ENCODE measurements at places on chromosomes 3 and 15.

DNA sequence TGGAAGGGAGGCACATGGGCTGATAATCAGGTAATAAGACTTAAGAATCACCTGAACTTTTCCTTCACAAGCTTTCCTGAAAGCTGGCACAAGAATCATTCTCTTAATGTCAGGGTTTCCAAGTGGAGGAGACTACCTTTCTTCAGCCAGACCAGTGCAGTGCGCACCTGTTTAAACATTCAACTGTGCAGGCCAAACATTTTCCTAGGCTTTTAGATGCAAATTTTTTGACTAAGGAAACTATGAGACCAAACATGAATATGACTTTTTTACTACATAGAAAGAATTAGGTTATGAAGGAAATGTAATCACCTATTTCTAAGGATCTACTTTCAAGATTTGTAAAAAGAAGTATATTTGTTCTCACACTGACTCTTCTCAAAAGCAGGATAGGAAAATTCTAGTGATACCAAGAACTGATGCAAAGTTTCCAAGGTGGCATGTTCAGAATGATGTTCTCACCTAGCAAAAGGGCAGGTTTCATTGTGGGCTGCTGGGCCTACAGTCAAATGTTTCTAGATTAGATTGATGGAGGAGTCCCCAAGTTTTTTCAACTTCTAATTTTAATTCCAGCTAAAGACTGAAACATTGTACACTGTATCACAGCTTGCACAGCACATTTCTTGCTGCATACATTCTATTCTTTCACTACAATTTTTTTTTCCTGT is 339.1 kb downstream of the TIGIT start:
- no peak for DNase-seq

GRCh38 chr3:65318231-65318630 is 630.4 kb upstream of the ADAMTS9 start:
- DNase-seq = no peak

DNA sequence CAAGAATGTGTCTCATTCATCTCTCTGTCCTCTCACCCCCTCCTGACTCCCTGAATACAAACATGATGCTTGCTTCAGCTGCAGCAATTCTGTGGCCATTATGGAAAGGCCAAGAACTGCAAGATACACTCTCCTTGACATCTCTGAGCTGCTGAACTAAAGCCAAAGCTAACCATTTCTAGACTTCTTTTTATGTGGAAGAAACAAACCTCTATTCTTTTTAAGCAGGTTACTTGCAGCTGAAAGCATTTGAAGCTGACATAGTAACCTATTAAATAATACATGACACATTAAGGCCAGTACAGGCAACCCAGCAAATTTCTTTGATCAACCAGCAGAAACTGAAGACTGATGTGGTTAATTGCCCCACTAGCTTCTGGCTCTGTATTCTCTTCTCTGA is 17.5 kb downstream of the FHIT start:
- DNase-seq = no peak

DNA sequence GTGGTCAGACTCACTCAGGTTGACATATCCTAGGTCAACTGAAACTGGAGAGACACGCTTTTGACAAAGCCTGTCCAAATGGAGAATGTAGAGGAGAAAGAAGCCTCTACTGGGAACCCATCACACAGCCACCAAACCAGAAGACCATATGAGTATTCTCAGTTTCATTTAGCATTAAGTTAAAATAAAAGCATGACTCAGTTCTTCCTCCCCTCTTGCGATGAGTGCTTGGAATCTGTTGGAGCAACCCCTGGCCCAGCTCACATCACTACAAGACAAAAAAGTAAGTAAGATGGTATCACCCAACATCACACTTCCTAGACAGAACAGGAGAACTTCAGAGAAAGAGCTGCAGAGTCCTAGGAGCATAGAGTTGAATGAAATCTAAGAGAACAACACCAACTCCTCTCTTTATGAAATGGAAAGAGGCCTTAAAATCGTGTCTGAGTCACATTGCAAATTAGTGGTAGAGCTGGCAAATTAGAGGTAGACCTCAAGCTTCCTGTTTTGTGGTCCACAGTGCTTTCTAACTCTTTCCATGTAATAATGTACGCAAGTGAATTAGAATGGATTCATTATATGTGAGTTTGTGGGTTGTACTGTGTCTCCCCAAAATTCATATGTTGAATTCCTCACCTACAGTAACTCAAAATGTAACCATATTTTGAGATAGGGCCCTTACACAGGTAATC is 51.2 kb downstream of the FGF12 start:
- no peak for DNase-seq

DNA sequence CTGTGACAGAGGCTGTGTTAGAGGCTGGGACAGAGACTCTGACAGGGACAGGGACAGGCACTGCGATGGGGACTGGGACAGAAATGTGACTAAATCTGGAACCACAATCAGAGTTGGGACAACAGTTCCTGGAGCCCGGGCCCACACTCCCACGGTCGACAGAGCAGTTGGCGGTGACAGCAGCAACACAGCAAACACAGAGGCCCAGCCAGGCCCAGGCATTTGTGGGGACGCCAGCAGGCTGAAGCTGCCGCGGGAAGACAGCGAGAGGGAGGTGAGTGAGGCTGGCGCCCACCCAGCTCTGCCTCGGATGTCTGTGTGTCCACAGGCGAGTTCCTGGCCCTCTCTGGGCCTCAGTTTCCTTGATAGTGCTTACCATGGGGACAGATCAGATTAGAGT is 9.3 kb upstream of the HCN4 start:
- no peak for DNase-seq

DNA sequence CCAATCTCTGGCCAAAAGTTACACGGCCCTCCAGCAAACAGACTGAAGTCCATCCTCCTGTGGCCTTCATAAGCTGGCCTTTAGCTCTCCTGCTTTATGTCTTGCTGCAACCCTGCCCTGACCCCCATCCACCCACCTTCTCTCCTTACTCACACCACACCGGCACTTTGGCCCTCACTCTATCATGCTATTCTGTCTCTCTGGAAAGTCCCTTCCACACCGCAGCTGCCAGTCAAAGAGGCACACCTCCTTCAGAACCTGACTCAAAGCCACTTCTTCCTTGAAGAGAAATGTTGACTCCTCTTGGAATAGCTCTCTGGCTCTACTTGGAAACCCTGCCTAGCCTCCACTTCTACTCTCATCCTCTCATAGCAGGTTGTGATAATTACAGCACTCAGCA is 4.5 kb downstream of the GPR156 start:
- DNase-seq = no peak

GRCh38 chr3:158522221-158523136 is 48.5 kb upstream of the MLF1 start:
- DNase-seq = no peak

GRCh38 chr15:64636556-64636955 is 138.8 kb downstream of the RBPMS2 start:
- DNase-seq = no peak

DNA sequence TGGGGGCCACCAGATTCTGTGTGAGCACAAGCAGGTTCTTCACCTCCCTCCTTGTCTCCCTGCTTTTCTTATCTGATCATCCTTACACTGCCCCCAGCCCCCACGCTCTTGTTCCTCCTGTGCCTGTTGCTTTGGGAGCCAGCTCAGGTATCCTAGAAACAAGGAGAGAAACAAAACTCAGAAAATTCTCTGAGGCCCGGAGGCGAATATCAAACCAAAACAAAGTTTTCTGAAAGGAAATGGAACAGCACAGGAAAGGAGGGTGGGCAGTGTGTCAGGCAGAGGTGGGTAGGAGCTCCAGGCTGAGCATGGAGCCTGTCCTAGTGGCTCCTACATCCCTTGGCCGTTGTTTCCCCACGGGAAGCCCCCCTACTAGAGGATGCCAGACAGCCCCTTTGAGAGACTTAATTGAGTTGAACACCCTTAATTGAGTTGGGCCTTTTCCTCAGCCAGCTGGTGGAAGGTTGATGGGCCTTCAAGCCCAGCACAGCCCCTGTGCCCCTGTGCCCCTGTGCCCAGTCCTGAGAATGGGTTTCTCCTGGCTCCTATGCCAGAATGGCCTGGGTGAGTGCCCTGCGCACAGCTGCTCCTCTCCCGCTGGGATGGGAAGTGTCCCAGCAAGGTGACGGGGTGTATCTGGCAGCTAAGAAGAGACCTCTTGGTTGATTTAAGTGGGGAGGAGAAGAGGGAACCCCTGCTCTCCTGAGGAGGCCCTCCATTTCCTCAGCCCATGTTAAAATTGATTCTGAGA is 22.8 kb upstream of the JMJD7 start:
- no peak for DNase-seq

DNA sequence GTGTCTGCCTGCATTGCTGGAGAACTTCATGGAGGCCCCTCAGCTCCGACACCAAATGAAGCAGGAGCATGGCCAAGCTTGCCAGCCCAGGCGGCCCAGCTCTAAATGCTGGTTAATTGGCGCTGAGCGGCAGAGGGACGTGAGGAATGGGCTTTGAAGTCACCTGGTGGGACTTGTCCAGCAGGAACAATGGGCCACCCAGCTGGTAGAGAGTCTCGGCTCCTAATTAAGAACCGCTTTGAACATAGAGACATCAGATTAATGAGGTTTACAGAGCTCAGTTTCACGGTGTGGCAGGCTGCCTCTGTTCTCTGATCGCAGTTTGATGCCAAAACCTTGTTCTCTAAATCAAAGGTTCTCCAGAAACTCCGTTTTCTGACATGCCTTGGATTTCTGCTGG is 77.5 kb upstream of the LINGO1 start:
- no peak for DNase-seq

- DNase-seq = no peak
Measured at GRCh38 chr3:42780892-42781700, 8.0 kb upstream of the CCDC13 start.

- DNase-seq = no peak
Measured at GRCh38 chr15:70488002-70488605, 275.3 kb downstream of the UACA start.

DNA sequence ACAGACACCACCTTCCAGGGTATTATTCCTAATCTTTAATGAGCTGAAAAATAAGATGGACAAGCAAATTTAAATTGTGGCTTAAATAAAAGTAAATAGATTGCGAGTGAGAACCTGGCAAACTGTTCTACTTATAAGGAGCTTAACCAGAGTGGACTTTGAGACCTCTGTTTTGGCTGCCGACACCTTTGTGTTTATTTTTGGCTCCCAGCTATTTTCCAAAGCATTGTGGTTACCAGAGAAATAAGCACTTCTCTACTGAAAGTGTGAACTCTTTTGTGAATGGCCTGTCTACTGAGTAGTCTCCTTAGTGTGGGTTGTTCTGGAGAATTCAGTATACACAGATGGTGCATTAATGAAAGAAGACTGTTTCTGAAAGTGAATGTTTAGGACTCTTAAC is 109.4 kb downstream of the ATP8B4 start:
- no peak for DNase-seq

DNA sequence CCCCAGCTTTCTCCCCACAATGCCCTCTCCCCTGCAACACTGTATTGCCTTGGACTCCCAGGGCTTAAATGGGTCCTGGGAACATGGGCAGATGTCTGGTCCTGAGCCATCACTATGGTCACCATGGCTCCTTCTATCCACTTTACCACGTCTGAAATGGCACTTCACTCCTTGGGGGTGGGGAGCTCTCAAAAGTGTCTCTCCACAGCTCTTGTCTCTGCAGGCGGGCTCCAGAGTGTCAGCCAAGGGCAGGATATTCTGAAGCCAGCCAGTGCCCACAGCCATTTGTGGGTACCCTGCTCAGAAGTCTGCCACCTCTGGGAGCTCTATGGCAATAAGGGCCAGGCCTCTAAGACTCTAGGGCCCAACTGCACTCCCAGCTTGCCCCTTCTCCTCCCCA is 163.9 kb downstream of the PPM1L start:
- DNase-seq = no peak

GRCh38 chr3:161070980-161071663 is 34.0 kb downstream of the B3GALNT1 start:
- DNase-seq = no peak

DNA sequence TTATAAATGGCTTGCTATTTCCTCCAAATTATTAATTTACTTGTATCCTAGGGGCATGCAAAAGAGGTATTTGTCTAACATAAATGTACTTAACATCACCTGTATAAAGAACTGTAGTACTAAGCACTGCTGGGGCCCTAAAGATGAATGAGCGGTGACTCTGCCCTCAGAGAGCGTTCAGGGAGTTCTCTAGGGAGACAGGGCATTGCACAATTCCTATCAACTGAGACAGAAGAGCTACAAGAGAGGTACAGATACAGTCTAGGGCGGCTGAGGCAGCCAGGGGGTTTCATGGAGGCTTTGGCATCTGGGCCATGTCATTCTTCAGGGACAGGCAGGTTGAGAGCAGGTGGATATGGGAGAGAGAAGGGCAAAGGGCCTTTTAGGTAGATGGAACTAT is 39.9 kb upstream of the PARL start:
- no peak for DNase-seq

DNA sequence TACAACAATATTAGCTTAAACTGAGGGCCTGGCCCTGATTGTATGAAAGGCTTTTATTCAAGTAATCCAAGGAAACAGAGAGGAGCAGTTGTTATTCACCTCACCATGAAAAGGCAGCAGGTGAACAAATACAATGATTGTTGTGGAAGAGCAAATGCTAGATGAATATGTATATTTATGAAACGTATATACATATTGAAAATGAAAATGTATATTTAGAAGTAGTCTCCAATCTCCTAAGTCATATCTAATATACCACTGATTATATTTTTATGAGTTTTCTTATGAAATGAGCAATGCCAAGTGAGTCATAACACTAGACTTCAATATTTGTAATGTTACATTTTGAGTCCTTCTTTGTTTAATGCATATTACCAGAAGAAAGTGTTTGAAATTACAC is 116.2 kb upstream of the KCNMB2 start:
- peak; percentile 76 for DNase-seq

- DNase-seq = no peak
Measured at GRCh38 chr3:122519693-122520092, 5.0 kb upstream of the KPNA1 start.

DNA sequence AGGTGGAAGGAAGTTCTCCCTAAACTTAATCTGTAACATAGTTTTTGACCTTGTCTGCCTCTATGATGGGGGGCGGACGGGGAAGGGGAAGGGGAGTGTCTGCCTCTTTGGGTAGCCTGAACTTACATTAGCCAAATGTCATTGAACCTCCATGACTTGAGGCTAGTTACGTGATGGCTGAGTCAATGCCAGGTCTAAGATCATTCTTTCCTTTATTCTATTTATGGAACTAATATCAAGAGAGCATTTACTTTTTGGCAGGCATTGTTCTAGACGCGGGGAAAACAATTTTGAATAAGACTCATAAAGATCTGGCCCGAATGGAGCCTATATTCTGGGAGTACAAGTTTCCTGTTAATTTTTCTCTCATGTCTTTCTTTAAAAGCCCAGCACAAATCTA is 340.7 kb upstream of the C2CD4B start:
- DNase-seq = no peak

- no peak for DNase-seq
Measured at GRCh38 chr3:186814100-186814499, 7.8 kb upstream of the RFC4 start.

GRCh38 chr3:61848885-61849284 is 287.5 kb downstream of the PTPRG start:
- DNase-seq = no peak

- no peak for DNase-seq
Measured at GRCh38 chr15:67102599-67102929, 37.2 kb downstream of the SMAD3 start.

- DNase-seq = no peak
Measured at GRCh38 chr3:178996399-178996798, 75.2 kb downstream of the ZMAT3 start.

GRCh38 chr3:66692766-66693150 is 191.9 kb upstream of the LRIG1 start:
- DNase-seq = no peak
